ENCODE measurements at places on chromosomes 13 and 19. TPM values are rescaled to one million over a fixed set of nuclear protein-coding genes. Genes with fewer than 3 reads are reported as not detected.

GRCh38 chr13:23231241-23231640, 50.5 kb downstream of the SGCG start:
- DNase-seq, result no peak

Gene TNFSF9
- total RNA-seq, result 1.5 TPM

DNA sequence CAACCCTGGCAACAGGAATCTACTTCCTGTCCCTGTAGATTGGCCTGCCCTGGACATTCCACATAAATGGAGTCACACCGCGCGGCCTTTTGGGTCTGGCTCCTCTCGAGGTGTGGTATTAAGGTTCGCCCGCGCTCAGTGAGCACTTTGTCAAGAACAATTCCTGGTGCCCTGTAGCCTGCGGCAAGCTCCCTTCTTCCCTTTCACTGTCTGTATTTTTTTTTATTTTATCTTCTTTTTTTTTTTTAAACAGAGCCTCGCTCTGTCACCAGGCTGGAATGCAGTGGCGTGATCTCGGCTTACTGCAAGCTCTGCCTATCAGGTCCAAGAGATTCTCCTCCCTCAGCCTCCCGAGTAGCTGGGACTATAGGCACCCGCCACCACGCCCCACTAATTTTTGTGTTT, 28.3 kb downstream of the PEX11G start:
- no peak for DNase-seq

Gene AKT1S1
- total RNA-seq, result 15.3 TPM

DNA sequence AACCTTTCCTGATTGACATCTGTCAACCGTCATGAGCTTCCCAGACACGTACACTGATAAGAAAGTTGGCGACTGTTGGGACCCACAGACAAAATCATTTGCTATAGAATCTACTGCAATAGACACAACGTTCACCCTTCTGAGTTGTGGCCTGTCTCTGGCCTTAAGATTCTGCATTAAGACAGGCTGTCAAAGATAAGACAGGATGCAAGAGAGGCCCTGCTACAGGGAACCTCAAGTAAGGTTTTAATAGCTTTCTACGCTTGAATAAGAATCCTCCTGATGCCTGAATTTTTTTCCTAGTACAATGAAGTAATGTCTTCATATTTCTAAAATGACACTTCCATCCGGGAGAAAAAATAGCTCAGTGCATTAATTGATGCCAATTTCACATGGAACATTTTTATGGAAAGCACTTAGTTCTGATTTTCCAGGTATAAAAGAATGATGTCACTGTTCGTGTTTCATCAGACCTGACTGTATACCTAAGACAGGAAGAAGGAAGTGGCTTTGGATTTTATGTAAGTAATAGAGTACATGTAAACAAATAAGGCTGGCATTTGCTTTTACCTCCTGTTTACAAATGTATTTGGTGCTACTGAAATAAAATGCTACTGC, 275.2 kb upstream of the GPC6 start:
- no peak for DNase-seq

Gene IGFLR1
- 5.6 TPM for total RNA-seq

Data from lower leg skin (tissue), 4 donors.